ENCODE measurements at places on chromosomes 4 and X.

GRCh38 chr4:160537681-160538080 is 1434.8 kb downstream of the RAPGEF2 start:
- DNase-seq: no peak

DNA sequence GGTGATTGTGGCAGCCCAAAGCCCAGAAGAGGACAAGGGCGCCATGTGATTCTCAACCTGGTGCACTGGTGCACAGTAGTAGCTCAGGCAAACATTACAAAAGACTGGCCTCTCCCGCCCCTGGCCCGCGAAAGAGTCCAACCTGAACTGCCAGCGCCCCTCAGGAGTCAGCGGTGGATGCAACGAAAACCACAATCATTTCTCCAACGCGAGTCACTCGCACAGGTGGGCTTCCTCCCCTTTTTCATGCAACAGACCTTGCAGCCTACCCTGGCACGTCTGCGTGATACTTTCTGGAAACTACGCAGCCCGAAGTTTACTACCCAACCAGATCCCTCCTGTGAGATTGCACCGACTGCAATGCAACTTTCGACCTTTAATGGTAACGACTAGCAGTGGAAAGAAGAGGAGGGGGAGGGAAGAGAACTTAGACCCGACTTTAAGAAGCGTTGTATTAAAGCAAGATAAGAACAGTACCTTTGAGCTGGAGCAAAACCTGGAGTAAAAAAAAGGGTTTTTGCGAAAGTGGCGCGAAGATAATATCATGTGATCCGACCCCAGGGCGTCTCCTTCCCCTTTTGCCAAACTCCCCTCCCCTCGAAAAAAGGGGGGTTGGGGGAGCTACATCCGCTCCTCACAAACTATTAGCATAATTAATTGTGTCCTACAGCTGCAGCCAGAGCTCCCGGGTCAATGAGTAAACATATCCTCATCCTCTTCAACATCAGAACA is 63.3 kb upstream of the CCDC160 start:
- DNase-seq: no peak

GRCh38 chr4:39227906-39228305 is 45.6 kb downstream of the WDR19 start:
- DNase-seq: no peak

- DNase-seq: no peak
Measured at GRCh38 chr4:83552924-83553323, 17.0 kb downstream of the GPAT3 start.

- DNase-seq: no peak
Measured at GRCh38 chr4:109560687-109561461, 828 bp downstream of the MCUB start.

GRCh38 chr4:73021634-73022033 is 47.9 kb downstream of the COX18 start:
- DNase-seq: no peak

All from thoracic aorta (tissue), 2 donors.